H54 (cell line): ENCODE measurements at places on chromosomes 2 and 18.

DNA sequence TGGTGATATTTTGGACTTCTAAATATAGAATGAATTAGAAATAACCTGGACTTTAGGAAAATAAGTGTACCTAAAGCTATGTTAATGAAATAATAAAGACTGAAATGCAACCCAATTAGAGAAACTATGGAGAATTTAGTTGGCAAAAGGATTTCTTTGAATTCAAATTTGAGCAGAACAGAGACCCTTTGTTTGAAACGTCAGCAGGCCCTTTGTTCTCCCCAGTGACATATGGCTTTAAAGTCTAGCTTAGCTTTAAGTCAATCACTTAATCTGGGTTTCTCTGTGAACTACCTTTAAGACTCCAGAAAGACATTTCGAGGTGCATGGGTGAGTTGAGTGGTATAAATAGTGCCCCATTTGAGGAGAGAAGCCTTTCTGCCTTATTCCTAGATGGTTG is 130.5 kb upstream of the CREB1 start:
- DNase-seq = no peak

- no peak for DNase-seq
These were observed 52.2 kb downstream of the TNFRSF11A start for GRCh38 chr18:62377131-62377807.

DNA sequence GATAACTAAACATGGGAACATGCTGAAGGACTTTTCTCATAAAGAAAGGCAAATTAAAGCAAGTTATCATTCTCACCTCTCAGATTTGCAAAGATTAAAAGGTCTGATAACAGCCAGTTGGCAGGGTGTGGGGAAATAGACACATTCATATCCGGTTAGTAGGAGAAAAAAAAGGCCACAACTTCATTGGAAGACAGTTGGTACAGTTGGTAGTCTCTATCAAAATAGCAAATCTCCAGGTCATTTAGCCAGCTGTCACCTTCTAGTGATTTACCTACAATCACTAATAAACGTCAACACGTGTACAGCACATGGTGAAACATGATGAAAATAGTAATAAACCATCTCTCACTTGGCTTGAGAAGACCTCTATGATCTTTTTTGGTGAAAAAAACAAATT is 16.6 kb downstream of the INPP5D start:
- DNase-seq = no peak

- DNase-seq = no peak
These were observed 477.1 kb upstream of the TCF4 start for GRCh38 chr18:56065086-56065485.

DNA sequence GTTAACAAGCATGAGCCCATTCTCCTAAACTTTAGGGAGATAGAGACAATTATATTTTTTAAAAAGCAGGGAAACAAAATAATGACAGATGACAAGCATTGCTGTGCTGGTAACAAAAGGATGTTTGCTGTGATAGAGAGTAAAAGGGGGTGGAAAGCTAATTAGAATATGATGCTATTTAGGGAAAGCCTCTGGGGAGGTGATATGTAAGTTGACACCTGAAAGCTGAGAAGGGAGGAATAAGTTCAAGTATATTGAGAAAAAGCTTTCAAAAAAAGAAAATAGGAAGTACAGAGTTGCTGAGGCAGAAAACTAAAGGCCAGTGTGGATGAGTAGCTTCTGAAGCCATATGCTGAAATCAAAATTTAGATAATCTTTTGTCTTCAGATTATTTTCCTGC is 565.2 kb upstream of the NRXN1 start:
- no peak for DNase-seq

- DNase-seq = no peak
These were observed 45.9 kb downstream of the PIKFYVE start for GRCh38 chr2:208311954-208312353.

DNA sequence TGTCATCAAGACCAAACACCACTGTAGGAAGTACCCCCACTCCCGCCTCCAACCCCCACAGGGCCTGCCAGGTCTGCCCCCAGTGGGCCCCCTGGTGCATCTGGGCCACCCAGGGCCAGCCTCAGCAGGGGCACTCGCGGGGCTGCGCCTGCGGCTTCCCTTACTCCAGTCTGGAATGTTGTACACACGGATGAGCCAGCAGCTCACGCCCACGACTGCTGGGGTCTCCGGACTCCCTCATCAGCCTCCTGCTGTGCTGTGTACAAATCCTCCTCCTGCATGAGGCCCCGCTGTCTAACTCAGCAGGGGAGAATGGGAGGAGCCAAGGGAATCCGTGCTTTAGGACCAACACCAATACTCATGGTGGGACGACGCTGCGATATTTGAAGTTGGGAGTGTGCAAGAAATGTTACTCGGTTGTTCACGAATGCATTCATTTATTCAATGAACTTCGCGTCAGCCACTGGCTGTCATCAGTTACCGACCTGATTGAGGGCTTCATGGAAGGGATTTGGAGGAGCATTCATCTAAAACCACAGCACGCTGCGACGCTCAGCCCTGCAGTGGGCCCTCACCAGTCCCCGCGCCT is 654 bp upstream of the ASB1 start:
- peak; percentile 88 for DNase-seq

DNA sequence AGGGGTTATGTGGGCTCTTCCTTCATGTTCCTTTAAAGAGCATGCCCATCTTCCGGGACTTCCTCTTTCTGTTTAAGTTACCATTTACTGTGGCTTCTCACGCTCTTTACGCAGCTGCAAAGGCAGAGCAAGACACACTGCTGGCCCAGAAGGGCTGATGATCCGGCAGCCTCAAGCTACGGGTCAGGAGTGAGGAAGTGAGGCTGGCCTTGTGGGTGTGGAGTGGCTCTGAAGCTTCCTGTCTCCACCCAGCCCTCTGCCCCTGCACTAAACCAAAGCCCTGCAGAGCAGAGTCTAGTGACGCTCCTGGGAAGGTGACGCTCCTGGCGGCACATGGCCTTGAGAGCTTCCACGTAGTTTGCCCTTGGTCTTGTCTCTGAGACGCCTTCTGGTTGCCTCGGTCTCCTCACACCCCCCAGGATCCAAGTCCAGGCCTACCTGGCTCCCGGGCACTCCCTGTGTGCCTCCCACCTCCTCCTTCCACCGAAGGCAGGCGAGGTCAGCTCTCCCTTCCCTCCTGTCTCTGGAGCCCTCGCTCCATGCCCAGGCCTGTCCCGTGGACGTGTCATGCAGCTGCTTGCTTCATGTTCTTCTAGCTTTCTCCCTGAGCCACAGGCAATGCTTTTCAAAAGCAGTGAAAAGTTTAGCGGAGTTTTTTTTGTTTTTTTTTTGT is 50.3 kb downstream of the ARL4C start:
- DNase-seq = no peak

DNA sequence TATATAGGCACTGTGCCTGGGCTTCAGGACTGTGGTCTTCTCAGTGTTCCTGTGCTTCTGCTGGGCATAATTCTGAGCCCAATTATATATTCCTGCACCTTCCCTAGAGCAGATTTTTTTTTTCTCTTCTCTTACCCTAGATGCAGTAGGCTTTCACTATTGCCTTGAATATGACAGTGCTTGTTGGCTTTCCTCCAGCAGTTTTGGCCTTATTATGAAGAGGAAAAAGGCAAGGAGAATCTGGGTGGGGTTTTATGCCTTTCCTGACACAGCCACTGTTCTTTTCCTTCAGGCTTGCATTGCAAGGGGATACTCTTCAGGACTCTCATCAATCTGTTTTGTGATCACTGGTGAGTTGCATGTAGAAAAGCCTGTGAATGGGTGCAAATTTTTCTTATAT is 221.9 kb upstream of the CELF4 start:
- no peak for DNase-seq

- DNase-seq = no peak
These were observed 451.4 kb downstream of the EIPR1 start for GRCh38 chr2:2926009-2926857.

GRCh38 chr2:28543316-28544035 is 47.6 kb downstream of the PLB1 start:
- DNase-seq = no peak
